ENCODE measurements at places on chromosomes 6 and 20.
A peak's percentile ranks its signal among the peaks of the same experiment; 100 is the strongest.

GRCh38 chr6:135858931-135859330 is 7.4 kb downstream of the PDE7B start:
- DNase-seq = no peak

GRCh38 chr6:54697424-54697823 is 149.1 kb upstream of the FAM83B start:
- no peak for DNase-seq

DNA sequence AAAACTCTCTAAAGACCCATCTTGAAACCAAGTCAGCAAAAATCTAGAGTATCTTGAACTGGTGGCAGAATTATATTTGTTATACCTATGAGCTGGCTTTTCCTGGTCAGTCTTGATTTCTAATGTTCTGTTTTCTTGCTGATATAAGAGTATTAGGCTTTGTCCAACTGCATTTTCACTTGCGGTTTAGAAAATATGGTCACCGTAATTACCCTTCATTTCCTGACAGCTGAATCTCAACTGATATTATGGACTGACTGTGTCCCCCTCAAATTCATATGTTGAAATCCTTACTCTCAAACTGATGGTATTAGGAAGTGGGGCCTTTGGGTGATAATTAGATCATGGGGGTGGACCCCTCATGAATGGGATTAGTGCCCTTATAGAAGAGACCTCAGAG is 72.1 kb downstream of the TXLNB start:
- no peak for DNase-seq

- DNase-seq = peak; percentile 83
Measured at GRCh38 chr6:52551483-52552277, 25.2 kb downstream of the TRAM2 start.

GRCh38 chr6:122459240-122459639 is 12.4 kb downstream of the SERINC1 start:
- DNase-seq = no peak

- DNase-seq = no peak
Measured at GRCh38 chr6:105223242-105223641, 43.4 kb upstream of the POPDC3 start.

DNA sequence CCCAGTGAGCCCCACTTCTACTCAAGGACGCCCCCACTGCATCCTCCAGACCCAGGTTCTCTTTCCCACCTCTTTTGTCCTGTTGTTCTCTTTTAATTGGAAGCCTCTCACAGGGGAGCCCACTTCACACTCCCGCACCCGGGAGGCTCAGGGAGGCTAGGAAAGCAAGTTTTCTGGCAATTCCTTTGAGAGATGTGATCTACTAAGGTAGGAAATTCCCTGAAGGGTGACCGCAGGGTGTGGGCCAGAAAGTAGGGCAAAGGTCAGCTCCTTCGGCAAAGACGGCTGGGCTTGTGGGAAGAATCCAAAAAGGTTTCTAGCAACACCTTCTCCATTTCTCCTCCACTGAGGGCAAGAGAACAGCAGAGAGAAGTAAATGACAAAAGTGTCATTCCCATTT is 98.1 kb upstream of the PTPN1 start:
- DNase-seq = no peak
